ENCODE measurements at places on chromosomes 2 and 18. TPM values are rescaled to one million over a fixed set of nuclear protein-coding genes. Genes with fewer than 3 reads are reported as not detected.
A peak's percentile ranks its signal among the peaks of the same experiment; 100 is the strongest.

DNA sequence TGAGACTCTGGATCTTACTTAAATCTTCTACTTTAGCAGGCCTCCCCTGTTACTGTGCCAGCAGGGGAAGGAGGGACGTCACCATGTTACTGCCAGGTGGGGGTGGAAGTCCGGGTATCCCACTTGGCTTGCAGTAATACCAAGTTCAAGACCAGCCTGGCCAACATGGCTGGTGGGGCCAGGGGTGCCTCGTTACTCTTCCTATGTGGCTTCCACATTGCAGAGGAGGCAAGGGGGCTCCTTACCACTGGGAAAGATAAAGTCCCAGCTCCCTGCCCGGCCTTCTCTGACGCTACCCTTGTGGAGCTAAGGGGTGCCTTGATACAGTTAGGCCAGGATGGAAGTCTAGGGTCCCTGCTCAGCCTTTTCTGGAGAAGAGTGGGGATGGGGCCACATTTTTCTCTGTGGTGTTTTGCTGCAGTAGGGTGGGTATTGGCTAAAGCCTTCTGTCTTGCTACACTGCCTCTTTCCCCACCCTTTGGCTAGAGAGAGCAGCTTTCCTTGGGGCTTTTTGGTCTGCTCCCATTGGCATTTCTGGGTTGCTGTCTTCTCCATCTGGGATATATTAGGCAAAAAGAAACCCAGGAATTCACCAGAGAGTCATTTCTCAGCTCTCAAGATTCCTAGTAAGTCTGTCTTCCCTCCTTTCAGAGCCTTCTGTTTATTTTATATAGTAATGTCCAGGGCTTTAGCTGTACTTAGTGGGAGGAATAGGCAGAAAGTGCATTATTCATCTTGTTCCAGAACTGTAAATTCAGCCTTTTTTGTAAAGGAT is 21.9 kb downstream of the ELMOD3 start:
- no peak for DNase-seq

The STARD6 gene
- polyA plus RNA-seq = not detected

The PDE1A gene
- 0.92 TPM for polyA plus RNA-seq

DNA sequence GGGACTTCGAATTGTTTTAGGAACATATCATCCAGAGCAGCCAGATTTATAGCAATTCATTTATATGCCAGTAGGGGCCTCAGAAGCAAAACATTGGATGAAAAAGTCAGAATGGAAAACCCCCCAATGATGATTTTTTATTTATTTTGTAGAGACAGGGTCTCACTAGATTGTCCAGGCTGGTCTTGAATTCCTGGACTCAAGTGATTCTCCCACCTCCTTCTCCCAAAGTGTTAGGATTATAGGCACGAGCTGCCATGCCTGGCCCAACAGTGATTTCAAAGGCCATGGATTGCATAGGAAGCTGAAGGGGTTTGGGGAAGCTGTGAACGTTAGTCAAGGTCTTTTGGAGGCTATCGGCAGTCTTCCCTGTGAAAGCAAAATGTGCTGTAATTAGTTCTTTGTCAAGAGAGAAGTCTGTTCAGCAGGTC is 21.9 kb upstream of the MCFD2 start:
- no peak for DNase-seq

DNA sequence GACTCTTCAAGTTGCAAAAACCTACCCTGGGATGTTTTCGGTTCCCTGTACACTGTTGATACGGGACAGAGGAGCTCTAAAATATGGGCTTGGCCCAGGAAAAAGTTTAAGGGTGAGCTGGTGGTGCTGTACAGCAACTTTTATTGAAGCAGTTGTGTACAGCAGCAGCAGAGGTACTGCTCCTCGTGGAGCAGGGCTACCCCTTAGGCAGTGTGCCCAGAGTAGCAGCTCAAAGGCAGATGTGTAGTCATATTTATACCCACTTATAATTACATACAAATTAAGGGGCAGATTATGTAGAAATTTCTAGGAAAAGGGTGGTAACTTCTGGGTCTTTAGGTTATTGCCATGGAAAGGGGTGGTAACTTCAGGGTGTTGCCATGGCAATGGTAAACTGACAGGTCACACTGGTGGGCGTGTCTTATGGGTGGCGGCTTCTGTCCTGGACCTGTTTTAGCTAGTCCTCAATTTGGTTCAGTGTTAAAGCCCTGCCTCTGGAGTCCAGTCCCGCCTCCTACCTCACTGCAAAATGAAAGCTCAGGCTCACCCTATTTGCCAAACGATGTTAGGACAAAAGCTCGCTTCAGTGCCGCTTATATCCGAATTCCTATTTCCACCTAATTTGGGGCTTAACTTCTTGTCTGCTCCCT is 203.2 kb downstream of the ETAA1 start:
- DNase-seq = no peak

The ABCG5 gene
- polyA plus RNA-seq = 0.01 TPM

DNA sequence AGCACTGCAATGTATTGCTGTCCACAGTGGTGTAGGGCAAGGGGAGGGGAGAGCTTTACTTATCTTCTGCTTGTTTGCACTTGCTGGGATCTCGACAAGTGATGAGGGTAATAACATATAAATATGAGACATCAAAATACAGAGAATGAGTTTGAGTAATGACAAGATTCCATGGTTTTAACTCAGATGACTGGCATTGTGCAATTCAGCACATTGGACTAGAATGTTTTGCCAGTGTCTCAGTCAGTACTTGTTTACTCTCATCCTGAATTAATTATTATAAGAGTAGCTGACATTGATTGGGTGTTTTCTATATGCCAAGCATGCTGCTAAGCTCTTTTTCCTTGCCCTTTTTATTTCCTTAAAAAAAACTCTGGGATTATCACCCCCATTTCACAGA is 306.7 kb upstream of the MMADHC start:
- DNase-seq = no peak

DNA sequence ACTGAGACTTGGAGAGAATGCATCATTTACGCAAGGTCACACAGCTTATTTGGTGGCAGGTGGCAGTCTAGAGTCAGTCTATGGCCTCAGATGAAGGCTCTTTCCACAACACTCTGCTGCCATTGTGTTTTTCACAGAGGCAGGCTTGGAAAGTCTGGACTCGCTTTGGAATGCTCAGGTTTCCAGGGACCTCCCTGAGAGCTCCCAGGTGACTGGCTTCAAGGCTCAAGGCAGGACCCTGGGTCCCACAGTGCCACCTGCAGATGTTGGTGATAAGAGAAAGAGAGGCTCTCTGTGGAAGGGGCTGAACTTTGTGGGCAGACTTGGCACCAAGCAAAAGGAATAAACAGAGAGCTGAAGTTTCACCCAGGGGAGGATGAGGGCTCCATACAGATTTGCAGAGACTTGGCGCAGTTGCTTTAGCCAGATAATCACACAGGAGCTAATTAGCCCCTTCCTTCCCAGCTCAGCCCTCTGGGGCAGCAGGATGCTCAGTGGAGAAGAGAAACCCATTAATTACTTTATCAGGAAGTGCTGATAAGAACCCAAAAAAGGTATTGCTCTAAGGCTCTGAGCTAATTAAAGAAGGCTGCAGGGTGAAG is 103.5 kb downstream of the LBH start:
- no peak for DNase-seq

The MYOM1 gene
- 117 TPM for polyA plus RNA-seq

DNA sequence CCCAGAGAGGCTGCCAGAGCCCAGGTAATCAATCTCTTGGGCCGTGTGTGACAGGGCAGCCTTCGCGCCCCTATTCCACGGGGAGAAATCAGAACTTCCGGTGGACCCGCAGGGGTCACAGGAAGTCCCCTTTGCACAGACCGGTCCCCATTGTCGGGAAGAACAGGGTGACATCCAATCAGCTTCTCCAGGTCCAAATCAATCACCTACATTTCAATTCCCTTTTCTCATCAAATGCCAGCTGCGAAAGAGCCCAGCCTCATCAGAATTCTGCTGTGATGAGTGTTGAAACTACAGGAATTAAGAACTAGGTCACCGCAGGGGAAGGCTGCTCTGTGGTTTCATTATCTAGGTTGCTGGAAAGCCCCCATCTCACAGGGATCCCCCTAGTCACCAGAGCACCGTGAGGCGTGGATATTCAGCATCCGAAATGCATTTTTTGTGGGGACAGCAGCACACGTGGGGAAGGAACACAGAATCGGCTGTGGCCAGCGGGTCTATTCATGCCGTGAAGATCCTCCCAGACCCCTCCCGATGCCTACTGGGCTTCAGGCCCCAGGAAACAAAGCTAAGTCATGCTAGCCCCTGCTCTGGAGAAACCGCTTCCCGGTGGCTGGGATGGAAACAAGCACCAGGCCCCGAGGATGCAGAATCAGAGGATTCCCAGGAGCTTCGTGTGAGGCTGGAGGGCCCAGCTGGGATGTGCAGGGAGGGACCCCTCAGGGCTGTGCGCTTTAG is 193.7 kb upstream of the ID2 start:
- DNase-seq = no peak

The SERPINE2 gene
- 2.1 TPM for polyA plus RNA-seq

DNA sequence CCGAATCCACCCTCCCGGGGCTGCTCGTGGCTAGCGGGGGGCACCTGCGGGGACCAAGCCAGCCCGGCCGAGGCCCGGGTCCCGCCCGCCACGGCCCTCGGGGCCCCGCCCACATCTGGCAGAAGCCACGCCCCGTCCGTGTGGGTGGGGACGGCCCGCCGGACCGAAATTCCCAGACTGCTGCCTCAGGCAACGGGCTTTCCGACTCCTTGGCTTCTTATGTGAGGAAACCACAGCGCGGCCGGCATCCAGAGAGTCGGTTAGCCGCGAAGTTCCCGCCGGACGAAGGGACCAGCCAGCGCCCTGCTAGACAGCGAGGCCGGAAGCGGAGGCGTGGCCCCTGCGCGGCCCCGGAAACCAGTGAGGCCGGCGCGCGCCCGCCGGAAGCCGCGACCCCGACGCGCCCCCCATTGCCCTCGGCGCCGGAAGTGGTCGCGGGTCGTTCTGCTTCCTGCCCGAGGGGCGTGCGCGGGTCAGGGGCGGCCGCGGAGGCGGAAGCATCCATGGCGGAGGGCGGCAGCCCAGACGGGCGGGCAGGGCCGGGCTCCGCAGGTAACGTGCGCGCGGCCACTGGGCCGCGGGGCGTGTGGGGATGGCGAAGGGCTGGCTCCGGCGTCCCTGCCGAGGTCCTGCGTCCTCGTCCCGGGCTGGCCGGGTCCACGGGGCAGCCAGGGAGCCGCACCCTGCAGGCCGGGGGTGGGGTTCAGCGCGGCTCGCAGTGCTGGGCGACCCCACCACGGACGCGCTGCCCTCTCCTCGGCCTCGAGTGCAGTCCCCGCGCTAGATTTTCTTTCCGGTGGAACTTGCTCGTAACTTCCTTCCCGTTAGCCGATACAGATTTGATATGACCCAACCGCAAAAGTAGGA is at the start of gene ASB1:
ASB1 (plus strand) TSS at position 360 of the 867 bp plus-strand sequence; CDS start at position 504, 144 bp downstream.
- peak; percentile 85 for DNase-seq

The GPR148 gene
- not detected for polyA plus RNA-seq

The PRSS56 gene
- polyA plus RNA-seq = 3.2 TPM

All from psoas muscle (tissue), 8 donors.